ENCODE measurements at places on chromosomes 6 and 20.

DNA sequence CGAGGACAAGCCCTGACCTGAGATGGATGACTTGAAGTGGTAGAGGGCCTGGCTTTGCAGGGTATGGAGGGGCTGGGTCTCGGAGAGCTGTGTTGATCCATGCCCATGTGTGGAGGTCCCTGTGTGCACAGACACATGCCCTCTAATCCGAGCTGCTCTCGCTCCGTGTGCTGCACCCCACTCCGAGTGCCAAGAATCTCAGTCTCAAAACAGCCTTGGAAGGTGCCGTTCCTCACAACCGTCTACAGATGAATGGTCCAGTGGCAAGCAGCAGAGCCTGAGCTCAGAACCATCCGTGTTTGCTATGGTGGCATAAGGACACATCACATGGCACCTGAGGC lies 92.4 kb downstream of the RAMACL start:
- DNase-seq = no peak

DNA sequence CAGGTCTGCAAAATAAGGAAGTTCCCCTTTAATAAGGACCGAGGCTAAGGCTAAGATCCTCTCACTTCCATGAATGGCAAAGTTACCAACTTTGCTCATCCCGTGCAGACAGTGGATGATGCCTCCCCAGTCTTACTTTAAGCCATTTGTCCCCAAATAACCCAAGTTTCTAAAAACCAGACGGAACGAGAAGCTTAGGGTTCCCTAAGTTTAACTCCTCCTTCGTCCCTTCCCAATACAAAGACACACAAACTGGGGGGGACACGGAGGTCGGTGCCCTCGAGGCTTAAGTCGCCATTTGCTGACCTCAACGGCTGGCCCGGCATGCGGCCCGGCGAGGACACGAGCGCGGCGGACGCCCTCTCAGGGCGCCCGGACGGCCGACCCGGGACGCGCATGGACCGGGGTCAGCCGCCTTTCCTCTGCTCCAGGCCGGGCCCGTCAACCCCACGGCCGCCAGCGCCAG lies 527 bp downstream of the FBXO30 start:
- peak; percentile 74 for DNase-seq

DNA sequence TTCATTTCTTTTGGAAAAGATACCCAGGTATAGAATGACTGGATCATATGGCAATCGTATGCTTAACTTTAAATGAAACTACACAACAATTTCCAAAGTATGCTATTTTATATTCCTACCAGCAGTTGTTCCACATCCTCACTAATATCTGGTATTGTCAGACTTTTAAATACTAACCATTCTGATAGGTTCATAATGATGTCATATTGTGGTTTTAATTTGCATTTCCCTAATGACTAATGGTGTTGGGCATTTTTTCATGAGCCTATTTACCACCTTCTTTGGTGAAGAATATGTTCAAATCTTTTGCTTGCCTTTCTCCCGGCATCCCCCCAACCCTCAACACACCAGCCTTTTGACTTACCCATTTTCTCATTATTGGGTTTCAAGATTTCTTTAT lies 96.2 kb upstream of the HMGN3 start:
- DNase-seq = no peak

DNA sequence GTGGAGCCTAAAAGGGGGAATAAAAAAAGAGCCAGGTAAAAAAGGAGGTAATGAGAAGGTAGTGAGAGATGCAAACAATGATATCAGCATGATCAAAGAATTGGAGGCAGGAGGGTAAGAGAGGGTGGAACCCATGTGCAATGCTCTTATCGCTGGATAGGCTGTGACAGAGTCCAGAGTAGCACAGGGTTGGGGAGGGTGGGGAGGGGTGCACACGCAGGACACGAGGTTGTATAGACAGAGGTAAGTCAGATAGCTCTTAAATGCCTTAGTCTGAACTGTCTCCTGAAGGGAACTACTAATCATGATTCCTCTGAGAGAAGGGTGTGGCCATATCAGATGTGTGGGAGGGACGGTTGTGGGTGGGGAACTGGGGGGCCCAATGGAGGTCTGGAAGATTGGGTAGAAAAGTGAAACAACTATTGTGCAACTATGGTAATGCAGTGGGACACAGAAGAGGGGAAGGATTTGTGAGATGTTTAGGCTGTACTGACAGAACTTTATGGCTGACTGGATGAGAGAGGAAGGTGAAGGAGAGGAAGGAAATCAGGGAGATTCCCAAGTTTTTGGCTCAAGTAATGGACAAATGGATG lies 354.8 kb downstream of the BTBD9 start:
- no peak for DNase-seq

- DNase-seq = no peak
Observed at GRCh38 chr20:51042064-51042463, 19.2 kb upstream of the KCNG1 start.

DNA sequence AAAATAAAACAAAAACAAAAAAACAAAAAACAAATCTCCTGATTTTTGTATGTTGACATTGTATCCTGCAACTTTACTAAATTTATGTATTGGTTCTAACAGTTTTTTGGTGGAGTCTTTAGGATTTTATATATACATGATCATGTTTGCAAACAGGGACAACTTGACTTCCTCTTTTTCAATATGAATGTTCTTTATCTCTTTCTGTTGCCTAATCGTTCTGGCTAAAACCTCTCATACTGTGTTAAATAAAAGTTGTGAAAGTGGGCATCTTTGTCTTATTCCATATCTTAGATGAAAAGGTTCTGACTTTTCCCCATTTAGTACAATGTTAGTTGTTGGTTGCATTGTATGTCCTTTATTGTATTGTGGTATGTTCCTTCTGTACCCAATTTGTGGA lies 261.7 kb upstream of the NOX3 start:
- DNase-seq = no peak

DNA sequence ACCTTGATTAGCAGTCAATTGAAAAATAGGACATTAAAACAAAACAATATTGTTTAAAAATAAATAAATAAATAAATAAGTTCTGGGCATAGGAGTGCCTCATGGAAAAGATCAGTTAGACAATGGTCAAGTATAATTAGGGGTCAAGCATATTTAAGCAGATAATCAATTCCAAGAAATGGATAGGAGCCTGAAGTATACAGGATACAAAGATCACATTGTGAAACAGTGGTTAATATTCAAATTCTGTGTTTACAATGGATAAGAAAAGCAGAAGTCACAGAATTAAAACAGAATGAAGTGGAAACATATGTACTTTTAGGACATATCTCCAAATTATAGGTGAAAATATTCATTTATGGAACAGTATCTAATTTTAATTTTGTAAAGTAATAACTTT lies 1028.6 kb upstream of the CITED2 start:
- DNase-seq = no peak

- DNase-seq = no peak
Observed at GRCh38 chr20:61303675-61304074, 51.6 kb downstream of the CDH4 start.

DNA sequence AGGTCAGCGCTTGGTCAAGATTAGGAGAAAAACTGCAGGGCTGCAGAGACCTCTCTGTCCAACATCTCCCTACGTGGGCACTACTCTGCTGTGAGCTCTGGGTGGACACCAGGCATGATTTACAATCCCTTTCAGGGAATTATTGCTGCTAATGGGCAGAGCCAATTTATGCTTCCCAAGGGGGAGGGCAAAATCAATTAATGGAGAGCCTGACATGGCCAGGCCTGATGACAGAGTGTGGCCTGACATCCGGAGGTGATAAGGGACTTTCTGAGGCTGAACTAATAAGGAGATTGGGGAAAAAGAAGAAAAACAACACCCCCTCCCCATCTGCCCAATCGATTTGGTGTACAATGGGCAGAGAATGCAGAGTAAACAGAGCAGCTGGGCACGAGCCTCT lies 5.0 kb upstream of the KCNK16 start:
- DNase-seq = no peak

DNA sequence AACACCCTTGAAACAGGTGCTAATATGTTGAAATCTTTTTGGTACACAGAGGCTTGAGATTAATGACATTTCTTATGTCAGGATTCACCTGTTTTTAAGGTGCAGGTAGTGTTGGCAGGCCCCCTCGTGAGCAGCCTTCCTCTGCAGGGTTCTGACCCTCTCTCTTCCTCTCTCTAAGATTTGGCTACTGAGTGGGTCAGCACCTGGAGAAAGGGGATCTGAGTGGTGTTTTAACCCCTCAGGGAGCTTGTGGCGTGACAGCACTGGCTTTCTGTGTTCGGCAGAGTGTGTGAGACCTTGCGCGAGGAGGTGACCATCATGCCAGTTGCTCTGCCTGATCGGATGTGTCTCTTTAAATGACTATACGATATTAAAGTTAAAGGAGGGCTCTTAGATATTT lies 37.1 kb downstream of the HIVEP1 start:
- peak; percentile 51 for DNase-seq

DNA sequence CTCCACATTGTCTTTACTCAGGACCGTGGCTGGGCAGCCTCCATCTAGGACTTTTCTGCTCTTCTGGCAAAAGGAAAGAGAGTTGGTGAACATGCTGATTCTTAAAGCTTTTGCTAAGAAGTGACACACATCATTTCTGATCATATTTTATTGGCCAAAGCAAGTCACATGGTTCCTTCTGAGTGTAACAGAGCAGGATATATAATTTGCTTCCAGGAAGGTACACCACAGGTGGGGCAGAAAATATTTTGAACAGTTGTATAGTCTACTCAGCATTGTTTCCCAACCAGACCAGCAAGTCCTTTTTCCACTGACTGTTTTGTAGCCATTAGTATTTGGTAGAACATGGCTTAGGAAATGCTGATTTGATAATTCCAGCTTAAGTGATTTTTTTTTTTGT lies 73.5 kb downstream of the AKAP7 start:
- no peak for DNase-seq

DNA sequence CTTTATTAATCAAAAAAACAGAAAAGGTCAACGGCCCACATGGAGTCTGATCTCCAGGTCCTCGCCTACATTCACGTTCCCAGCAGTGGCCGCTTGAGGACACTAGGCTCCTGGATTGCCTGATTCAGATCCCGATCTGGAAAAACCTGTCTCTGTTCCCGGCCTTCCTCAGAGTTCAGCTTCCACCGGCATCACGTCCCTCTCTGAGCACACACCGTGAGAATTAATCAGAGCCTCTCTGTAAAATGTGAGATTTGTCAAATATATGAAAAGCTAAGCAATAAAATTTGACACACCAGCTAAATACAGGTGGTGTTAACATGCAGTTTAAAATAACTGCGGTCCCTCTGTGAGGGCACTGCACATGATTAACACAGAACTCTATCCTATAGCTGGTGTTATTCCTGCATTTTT lies 122.8 kb upstream of the COL21A1 start:
- DNase-seq = no peak

DNA sequence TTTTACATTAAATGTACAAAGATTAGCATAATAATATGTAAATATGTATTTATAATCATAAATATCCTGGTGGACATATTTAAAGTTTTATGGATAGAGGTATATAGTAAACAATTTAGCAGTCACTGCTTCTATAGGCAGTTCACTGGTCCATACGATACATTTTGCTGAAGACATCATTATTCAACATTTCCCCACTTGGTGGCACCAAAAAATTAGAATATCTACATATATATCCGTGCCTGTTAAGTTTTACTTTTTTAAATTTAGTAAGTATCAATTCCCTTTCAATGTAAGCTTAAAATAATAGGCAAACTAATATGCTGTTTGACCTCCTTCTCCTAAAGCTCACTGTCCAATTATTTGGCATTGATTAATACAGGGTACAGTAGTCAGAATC lies 64.2 kb downstream of the LMBRD1 start:
- DNase-seq = peak; percentile 73

DNA sequence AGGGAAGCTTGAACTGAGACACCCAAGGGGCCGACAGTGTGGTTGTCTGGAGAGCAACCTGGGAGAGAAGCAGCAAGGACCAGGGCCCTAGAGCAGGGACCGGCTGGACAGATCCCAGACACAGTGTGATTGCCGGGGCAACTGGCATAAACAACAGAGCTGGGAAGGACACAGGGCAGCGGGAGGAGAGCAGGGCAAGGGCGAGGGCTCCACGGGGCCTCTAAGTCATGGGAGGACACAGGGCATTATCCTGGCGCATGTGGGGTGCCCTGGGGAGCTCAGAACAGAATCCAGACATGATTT lies 31.1 kb upstream of the CCR6 start:
- no peak for DNase-seq

GRCh38 chr6:20167601-20168000 lies 44.7 kb downstream of the MBOAT1 start:
- no peak for DNase-seq

DNA sequence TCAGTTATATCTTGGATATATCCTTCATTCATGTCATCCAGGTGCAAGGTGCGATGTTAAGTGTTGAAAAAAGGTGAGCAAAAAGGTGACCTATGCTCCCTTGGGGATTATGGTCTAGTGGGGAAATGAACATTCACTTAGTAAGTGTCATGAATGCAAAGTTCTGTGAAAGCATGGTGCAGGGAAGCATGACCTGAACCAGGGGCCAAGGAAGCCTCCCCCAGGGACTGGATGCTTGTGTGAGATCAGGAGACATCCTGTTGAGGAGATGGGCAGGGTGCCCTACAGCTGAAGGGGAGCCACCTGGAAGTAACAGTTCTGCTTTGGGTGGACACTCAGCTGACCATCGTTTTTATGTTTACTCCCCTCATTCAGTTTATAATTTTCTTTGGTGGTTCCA lies 179.5 kb downstream of the SYNDIG1 start:
- DNase-seq = peak; percentile 90

GRCh38 chr6:29295181-29295585 lies 6.3 kb upstream of the OR14J1 start:
- DNase-seq = no peak

DNA sequence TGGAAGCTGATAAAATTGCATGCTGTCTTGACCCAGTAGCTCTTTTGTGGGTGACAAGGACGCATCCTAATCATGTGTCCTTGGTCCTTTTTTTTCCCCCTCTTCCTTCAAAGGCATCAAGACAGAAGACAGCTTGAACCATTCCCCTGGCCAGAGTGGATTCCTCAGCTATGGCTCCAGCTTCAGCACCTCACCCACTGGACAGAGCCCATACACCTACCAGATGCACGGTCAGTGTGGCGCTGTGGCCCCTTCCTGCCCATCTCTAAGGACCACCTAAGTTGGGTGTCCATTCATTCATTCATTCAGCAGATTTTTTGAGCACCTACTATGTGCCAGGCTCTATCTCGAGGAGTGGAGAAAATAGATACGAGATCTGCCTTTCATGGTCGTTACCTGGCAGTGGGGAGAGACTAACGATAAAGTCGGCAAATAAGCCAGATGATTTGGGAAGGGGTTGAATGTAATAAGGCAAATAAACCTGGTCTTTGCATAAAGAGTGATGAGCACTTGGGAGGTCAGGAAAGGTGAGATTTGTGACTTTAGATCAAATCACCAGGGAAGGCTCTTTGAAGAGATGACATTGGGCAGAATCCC lies 121.5 kb downstream of the EYA2 start:
- DNase-seq = no peak

Data from Karpas-422 (cell line).